ENCODE measurements at places on chromosomes 3 and 15. TPM values are rescaled to one million over a fixed set of nuclear protein-coding genes. Genes with fewer than 3 reads are reported as not detected.

GRCh38 chr15:100438570-100438969 lies 90.2 kb downstream of the CERS3 start:
- DNase-seq: peak; percentile 58

DNA sequence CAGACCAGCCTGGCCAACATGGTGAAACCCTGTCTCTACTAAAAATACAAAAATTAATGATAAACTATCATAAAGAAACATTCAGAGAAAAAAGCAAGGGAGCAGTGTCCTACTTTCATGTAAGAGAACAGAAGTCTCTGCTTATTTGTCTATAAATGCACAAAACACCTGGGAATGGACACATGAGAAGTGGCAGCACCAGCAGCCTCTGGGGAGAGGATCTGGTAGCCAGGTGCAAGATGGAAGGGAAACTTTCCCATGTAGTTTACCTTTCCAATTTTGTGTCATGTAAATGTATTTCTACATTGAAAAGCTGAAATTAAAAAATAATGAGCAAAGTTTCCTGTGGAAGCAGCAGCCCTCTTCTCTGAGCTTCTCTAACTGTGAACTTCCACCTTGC lies 18.8 kb downstream of the SCAP start:
- no peak for DNase-seq

DNA sequence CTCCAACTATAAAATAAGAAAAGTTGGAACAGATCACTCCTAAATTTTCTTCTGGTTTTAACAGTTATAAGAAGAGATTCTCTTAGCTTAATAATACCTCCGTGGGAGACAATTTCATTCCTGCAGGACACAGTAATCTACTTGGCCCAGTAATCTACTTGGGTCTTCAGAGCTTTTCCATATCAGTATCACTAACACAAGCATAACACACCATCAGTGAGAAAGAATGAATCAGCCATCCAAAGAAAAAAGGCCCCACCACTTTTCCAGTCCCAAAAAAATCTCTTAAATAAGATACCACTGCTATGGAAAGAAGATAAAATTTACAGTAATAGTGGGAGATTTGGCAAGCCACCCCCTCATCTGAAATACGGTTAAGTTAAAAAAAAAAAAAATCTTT lies 20.2 kb downstream of the SIN3A start:
- DNase-seq: no peak

GRCh38 chr15:48494631-48495030 lies 150.9 kb downstream of the FBN1 start:
- DNase-seq: no peak

DNA sequence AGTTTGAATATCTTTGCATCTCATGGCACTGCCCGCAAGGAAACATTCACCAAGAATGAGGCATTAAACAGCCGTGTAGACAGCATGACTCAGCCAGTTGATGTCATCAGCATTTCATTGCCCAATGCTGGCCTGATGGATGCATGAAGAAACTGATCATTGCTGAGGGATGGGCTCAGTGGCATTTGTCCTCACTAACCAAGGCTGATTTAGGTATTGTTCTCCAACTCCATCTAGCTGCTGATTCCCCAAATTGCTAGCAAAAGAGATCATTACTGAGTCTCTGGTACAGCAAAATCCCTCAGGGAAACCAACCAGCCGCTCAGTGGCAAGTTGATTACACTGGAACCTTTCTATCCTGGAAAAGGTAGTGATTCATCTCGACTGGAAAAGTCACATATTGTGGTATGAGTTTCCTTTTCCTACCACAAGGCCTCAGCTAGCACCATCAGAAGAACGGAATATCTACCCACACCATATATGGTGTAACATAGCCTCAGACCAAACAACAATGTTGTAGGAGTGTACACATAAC lies 186.5 kb upstream of the GAP43 start:
- no peak for DNase-seq

Gene MYO5C
- polyA plus RNA-seq: 32.7 TPM

Gene SLC22A13
- 4.4 TPM for polyA plus RNA-seq
